Stimulated activated CD8-positive, alpha-beta memory T cell treated with anti-CD3 and anti-CD28 coated beads, Interleukin-4, amount 100 ng/mL, for 1 hour (primary cell): ENCODE measurements at places on chromosomes 2 and 18.

- no peak for DNase-seq
Measured at GRCh38 chr2:223416815-223417610, 185.1 kb downstream of the SCG2 start.

- no peak for DNase-seq
Measured at GRCh38 chr2:19989342-19989666, 601 bp downstream of the WDR35 start.

- DNase-seq, result no peak
Measured at GRCh38 chr2:48600204-48600813, 17.3 kb upstream of the GTF2A1L start.

DNA sequence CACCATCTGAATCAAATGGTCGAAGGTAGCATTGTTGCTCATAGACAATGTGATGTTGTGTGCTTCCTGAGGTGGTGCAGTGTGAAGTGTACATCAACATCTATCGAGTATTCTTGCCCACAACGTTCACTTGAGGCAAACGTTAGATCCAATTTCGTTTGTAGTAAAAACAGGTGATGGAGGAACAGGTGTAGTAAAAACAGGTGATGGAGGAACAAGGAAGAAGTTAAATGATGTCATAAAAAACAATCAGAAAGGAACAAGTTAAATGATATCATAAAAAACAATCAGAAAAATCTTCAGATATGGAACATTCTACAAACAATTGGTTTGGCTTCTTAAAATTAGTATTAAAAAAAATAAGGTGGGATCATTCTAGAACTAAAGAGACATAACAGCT is 11.3 kb downstream of the WDR7 start:
- no peak for DNase-seq

DNA sequence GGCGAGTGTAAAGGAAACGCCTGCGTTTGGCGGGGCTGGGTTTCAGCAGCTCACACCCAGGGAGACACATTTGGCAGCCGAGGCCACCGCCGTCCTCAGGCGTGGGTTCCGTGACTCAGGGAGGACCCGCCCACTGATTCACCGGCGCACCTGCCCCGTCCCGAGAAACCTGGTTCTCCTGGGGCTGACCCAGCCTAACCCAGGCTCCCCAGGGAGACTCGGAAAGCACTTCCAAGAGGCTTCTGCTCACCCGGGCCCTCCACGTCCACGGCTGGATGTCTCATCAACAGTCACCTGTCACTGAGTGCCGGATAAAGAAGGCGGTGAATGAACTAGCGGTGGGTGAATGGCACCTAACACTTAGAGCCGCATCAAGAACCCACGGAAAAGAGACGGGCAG is 126.4 kb upstream of the CTDP1 start:
- no peak for DNase-seq

- DNase-seq, result no peak
Measured at GRCh38 chr18:37567994-37568359, 2.4 kb upstream of the CELF4 start.

DNA sequence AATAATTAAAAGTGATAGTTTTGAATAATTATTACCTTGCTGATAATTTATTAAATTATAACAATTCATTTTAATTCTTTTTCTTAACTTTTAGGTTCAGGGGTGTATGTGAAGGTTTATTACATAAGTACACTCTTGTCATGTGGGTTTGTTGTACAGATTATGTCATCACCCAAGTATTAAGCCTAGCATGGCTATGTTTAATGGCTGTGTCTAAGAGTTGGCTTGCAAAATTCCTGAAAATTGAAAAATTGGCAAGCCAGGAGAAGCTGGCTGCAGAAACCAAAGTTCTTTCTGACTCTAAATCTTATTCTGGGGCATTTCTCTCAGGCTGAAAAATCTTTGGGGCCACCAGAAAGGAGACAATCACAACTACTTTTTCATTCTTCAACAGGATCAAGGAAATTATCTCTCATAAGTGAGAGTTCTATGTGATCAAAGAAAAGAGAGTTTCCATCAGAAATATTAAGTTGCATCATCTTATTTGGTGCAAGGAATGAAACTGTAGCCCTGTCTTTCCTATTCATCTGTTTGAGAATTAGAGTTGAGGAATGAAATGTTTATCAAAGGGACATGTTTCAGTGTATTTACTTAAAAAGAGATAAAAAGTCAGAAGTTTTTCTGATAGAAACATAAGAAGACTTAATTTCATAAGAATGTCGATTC is 412.1 kb upstream of the CDH2 start:
- DNase-seq, result no peak

DNA sequence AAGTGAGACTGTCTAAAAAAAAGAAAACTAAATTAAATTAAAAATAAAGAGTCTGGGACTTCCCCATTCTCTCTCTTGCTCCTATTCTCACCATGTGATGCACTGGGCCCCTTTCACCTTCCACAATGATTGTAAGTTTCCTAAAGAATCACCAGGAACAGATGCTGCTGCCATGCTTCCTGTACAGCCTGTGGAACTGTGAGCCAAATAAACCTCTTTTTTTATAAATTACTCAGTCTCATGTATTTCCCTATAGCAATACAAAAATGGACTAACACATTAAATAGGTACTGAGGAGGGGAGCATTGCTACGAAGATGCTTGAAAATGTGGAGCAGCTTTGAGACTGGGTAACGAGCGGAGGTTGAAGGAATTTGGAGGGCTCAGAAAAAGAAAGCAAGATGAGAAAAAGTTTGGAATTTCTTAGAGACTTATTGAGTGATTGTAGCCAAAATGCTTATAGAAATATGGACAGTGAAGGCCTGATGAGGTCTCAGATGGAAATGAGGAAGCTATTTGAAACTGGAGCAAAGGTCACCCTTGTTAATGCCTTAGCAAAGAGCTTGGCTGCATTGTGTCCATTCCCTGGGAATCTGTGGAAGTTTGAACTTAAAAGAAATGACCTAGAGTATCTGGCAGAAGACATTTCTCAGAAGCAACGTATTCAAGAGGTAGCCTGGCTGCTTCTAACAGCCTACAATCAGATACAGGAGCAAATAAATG is 128.7 kb downstream of the EIPR1 start:
- no peak for DNase-seq

GRCh38 chr18:3851159-3851558 is 401.2 kb downstream of the TGIF1 start:
- DNase-seq, result no peak

GRCh38 chr2:17441790-17442189 is 76.5 kb downstream of the RAD51AP2 start:
- no peak for DNase-seq

GRCh38 chr18:80109676-80110078 is 615 bp downstream of the ADNP2 start:
- DNase-seq, result no peak

DNA sequence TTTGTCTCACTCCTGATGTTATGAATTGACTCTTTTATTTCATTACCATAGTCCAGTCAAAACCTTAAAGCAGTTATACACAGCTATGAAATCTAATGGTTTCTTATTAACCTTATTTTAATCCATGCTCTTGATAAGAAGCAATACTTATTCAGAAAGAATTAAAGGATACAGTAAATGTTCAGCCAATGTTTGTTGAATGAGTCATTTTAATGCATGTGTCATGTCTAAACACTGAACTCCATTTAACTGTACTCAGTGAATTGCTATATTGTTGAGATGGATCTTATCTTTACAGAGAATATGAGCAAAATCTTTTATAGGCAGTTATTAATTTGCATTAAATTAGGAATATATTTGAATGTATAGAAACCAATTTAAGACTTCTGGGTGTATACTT is 135.1 kb upstream of the TFPI start:
- no peak for DNase-seq

DNA sequence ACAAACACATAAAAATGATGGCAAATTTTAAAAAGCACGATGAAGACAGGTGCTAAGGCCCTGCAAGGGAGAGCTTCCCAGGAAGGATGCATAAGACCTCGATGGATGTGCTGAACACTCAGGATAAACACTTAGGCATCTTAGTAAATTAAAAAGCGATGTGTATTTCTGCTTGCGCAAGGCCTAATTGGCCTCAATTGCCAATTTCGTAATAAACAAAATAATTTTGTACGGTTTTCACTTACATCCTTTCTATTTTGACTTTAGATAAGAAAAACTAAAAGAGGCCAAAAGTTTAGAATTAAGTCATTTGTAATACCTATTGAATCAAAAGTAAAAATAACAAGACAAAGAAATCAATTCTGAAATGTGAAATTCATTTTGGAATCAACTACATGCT is 189.1 kb downstream of the TCF4 start:
- DNase-seq, result no peak

- no peak for DNase-seq
Measured at GRCh38 chr2:186862869-186863709, 14.1 kb upstream of the ZSWIM2 start.

DNA sequence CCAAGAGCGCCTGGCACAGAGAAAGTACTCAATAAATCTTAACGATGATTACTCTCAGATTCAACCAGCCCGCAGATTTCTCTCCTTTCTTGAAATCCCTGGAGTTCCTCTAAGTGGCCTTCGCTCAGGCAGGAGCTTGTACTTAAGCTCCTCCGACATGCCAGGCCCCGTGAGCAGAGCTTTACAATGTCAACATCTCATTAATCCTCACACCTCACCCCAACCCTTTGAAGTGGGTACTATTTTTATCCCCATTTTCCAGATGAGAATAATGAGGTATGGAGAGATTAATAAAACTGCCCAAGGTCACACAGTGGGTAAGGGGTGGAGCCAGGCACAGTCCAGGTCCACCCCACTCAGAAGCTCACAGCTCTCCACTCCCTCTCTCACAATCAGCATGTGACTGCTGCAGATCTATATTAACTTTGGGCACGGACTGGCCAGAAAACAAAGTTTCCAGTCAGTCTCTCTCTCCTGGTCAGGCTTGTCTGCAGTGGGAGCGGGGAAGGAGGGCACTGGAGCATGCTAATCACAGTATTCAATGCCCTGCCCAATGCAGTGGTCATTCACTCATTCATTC is 18.0 kb downstream of the DNMT3A start:
- no peak for DNase-seq

GRCh38 chr2:36059691-36060090 is 295.9 kb upstream of the CRIM1 start:
- no peak for DNase-seq
